Activated CD4-positive, alpha-beta T cell treated with anti-CD3 and anti-CD28 coated beads for 36 hours (primary cell): ENCODE measurements at places on chromosomes 5 and 9. TPM values are rescaled to one million over a fixed set of nuclear protein-coding genes. Genes with fewer than 3 reads are reported as not detected.

The SOWAHA gene
- not detected for total RNA-seq

DNA sequence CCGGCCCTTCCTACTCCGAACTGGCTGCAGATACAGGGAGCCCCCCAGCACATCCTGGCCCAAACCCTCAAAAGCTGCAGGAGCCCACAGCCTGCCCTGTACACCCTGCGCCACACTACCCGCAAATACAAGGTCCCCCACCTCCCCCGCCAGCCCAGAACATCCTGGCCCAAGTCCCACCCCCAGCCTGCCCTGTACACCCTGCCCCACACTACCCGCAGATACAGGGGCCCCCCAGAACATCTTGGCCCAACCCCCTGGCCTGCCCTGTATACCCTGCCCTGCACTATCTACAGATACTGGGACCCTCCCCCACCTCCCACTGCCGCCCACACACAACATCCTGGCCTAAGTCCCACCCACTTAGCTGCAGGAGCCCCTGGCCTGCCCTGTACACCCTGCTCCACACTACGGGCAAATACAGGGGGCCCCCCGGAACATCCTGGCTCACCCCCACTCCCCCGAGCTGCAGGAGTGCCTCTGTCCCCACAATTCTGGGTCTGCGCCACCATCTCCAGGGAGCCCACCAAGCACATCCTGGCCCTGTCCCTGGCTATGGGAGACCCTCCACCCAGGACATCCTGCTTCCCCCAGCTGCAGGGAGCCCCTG lies 8.3 kb downstream of the LPCAT1 start:
- no peak for DNase-seq

DNA sequence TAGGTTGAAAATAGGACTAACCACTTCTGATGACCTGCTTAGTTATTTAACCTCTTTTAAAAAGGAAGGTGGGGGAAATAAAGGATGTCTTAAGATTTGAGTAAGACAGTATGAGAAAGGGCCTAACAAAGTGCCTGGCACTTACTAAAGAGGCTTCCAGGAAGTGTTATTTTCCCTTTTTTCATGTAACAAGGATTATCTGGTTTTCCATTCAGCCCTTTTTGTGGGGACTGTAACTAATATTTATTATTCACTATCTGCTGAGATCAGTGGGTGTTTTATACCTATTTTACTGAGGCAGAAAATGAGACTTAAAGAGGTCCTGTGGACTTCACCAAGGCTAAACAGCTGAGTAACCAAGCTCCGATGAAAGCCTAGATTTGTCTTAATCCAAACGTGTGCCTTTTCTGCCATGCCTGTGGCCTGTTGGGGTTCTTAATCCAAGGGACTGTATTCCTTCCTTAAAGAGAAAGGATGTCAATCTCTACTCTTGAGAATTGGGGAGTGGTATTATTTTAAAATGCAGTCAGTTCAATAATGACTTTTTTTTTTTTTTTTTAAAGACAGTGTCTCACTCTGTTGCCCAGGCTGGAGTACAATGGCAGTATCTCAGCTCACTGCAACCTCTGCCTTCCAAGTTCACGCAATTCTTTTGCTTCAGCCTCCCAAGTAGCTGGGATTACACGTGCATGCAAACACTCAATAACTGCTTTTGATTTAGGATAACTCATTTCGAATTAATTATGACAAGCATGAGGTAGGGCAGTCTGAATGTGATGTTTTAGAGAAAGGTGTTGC lies 6.5 kb downstream of the JMY start:
- no peak for DNase-seq

The IRX2 gene
- not detected for total RNA-seq

The FANCG gene
- 93.4 TPM for total RNA-seq

The DOLPP1 gene
- total RNA-seq = 15.1 TPM

GRCh38 chr9:15763371-15763770 lies 210.5 kb downstream of the CCDC171 start:
- no peak for DNase-seq

The SLC6A19 gene
- total RNA-seq = not detected

DNA sequence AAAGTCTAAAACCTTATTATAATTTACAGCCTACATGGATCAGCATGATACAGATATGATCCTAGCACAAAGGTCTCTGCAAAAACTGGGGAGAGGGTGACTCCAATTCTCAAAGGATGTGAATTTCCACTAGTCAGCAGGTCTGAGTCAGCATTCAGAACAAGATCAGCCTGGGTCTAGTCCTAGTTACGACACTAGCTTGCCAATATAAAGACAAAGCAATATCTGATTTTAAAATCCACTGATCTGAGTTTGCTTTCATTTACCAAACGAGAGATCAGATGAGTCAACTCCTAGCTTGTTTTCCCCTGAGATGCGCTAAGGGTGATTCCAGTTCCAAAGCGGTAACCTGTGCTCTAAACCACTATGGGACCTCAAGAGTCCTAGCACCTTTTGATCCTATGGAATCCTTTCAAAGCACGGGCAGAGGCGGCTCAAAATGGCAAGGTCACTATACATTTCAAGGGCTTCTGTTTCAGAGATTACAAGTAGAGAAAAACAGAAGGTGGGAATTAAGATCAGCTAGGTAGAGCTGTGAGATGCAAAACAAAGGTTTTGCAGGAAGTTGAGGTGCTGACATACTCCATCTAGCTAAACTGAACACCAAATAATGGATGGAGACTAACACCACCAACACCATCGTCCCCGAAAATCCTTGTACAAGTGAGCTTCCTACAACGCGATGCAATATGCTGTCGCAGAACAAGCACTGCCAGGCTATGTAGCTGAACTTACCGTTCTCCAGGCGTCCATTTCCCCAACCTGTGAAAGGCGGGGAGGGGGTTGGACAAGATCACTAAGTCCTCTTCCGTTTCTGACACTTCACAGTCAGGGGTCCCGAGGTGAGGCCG lies 906 bp downstream of the SLC25A51 start:
- peak; percentile 33 for DNase-seq

The ANKRD20A1 gene
- not detected for total RNA-seq

The NRARP gene
- 2.1 TPM for total RNA-seq

GRCh38 chr5:93395971-93396379 lies 185.0 kb downstream of the NR2F1-AS1 start:
- no peak for DNase-seq

The C5 gene
- total RNA-seq = 2.4 TPM

The ZDHHC11 gene
- total RNA-seq = 6.4 TPM

The ACOT12 gene
- not detected for total RNA-seq

- DNase-seq = peak; percentile 29
Measured at GRCh38 chr9:130237763-130238524, 27.6 kb upstream of the HMCN2 start.

- DNase-seq = no peak
Measured at GRCh38 chr9:114409103-114409780, 21.5 kb upstream of the AKNA start.

GRCh38 chr9:86202338-86202882 lies 57.0 kb downstream of the C9orf153 start:
- peak; percentile 30 for DNase-seq

DNA sequence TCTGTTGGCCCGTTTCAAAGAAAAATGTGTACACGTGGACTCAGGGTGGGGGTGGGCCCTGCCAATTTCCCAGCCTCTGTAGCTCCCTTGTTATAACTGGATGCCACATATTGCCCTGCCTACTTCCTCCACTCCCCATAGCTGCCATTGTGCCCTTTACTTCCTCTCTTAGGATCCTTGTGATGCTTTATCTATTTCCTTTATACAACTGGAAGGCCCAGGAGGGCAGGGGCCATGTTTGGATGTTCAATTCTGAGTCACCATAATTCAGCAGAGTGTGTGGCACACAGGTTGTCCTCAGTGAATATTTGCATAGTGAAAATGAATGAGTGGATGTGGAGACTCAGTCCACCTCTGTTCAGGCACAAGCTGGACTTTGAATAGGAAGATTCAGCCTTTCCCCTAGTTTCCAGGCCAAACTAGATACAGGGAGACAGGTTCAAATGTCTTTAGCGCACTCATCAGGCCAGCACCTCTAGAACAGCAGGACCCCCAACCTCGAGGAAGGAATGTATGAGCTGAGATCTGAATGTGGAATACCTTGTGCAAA lies 10.6 kb upstream of the FEM1C start:
- DNase-seq = no peak

DNA sequence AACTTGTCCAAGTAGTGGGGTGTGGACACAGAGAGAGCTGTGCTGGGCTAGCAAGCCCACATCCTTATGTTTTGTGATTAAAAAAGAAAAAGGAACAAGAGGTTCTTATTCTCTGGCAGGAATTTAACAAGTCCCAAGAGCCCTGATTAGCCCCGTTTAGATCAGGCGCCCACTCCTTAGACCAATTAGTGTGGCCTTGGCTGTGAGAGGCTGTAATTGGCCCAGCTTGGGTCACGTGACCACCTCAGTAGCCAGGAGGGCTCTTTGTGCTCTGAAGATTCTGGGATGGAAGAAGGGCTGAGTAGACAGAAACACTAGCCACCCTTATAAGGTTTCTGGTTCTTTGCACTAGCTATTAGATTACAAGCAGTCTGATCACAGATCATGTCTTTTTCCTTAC lies 31.1 kb downstream of the GCNT4 start:
- no peak for DNase-seq

The ITK gene
- 249 TPM for total RNA-seq

DNA sequence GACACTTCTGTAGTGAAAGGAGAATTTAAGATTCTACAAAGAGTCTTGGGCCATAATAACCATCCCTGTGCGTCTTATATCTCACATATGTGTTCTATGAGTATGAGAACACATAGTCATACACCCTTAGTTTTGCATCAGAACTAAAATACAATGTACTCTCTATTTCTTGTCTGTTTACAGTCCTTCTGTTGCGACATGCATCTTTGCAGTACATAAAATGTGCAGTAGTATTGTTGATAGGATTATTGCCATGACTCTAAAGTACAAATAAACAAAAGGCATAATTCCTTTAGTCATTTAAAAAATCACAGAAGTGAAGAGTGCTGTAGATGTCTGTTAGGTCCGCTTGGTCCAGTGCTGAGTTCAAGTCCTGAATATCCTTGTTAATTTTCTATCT lies 201.9 kb downstream of the NR3C1 start:
- DNase-seq = no peak

DNA sequence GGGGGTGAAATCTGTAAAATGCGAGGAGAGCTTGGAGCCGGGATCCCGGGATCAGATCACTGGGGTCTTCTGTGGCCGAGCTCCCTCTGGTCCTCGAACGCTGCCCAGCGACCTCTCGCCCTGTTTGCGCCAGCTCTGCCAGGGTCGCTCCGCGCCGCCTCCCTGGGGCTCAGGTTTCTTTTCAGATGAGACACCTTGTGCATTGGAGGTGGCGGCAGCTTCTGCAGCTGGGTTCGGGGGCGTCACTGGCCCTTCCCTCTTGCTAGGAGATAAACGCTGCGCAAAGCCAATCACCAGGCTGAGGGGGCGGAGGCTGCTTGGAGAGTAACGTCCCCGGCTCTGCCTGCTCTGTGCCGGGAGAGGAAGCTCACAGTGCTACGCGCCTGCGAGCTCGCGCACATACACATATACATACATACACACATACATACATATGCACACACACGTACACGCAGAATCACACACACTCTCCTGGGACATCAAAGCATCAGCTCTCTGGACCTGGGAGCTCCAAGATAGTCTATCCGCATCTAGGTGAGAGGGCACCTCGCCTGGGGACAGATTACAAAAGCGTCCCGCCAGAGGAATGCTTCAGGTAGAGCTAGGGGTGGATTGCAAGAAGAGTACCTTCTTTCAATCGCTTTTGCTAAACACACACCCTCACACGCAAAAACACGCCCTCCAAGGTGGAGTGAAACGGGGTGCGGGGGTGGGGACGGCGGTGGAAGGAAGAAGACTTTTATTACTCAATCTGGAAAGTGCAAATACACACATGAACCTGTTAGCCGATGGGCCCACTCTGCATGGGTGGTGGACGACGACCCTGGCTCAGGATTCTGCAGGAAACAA lies at the start of gene ST8SIA4:
Gene ST8SIA4, minus strand, starts transcription at position 244 of the 849 bp plus-strand sequence. CDS start 327 bp downstream, outside the sequence.
- peak; percentile 96 for DNase-seq

The TUSC1 gene
- 0.79 TPM for total RNA-seq
